ENCODE measurements at places on chromosomes 6 and 20.

DNA sequence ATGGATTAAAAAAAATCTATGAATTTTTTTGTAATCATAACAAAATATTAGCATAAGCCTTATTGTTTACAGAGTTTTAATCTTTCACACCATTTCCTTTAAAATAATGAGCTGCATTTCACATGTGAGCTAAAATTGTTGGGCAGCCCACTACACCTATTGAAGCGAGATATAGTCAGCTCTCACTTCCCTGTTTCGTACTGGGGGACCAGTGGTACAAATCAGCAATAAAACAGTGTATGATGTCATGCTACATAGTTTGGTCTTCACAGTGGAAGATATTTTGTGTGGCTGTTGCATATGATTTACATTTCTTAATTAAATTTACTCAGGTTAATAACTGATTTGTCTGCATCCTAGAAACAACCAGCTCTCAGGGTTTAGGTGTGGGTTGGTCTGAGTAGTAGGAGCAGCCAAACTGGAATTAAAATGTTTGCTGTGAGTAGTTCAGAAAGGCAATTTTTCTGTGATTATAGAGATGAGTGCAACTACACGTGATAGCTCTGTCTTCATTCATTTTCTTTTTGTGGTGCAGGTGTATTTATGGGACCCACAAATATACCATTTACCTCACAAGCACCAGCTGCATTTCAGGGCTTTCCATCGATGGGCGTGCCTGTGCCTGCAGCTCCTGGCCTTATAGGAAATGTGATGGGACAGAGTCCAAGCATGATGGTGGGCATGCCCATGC is 99.3 kb downstream of the B3GAT2 start:
- DNase-seq, result no peak

- no peak for DNase-seq
These were observed 78.6 kb downstream of the TRMT6 start for GRCh38 chr20:5871459-5872410.

DNA sequence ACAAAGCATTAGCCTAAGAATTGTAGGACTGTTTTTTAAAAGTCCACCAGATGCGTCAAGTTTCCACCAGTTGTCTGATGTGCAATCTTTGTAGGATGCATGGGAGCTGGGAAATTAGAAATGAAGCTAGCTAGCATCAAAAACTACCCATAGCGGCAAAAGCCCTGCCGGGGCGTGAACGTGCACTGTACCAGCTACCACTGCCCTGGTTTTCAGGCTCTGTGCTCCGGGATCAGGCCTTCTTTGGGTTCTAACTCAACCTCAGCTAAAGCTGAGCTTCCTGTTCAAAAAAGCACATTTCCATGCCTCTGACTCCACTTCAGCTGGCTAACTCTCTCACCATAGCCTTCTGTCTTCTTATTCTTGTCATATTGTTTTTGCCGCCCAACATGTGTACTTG is 26.9 kb upstream of the FUCA2 start:
- DNase-seq, result no peak

- DNase-seq, result no peak
These were observed 90.1 kb downstream of the ZNF217 start for GRCh38 chr20:53503517-53503919.

DNA sequence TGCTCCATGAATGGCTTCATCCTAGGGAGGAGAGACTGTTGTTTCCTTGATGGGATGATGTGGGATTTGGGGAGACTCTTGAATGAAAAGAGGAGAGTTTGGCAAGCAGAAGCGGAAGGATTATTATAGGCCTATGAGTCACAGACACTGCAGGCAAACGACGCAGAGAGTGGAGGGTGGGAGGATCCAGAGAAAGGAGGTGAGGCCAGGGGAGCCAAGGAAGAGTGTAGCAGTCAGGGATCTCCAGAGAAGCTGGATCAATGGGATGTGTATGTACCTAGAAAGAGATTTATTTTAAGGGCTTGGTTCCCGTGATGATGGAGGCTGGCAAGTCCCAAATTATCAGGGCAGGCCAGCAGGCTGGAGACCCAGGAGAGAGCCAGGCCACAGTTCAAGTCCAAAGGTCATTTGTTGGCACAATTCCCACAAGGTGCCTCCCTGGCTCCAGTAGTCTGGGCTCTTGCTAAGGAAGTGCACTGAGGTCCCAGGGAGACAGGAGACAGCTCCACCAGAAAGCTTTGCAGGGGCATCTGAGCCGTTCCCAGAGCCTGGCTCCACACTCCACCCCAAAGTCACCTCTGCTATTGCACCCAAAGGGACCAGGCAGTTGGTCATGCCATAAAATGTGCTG is 76.0 kb downstream of the ADTRP start:
- DNase-seq, result no peak

GRCh38 chr6:570825-571224 is 86.1 kb downstream of the HUS1B start:
- DNase-seq, result no peak

All from activated CD8-positive, alpha-beta memory T cell treated with anti-CD3 and anti-CD28 coated beads, Interleukin-2, amount 50 U/mL, for 4 hours (primary cell).